ENCODE measurements at places on chromosomes 7 and 10.

DNA sequence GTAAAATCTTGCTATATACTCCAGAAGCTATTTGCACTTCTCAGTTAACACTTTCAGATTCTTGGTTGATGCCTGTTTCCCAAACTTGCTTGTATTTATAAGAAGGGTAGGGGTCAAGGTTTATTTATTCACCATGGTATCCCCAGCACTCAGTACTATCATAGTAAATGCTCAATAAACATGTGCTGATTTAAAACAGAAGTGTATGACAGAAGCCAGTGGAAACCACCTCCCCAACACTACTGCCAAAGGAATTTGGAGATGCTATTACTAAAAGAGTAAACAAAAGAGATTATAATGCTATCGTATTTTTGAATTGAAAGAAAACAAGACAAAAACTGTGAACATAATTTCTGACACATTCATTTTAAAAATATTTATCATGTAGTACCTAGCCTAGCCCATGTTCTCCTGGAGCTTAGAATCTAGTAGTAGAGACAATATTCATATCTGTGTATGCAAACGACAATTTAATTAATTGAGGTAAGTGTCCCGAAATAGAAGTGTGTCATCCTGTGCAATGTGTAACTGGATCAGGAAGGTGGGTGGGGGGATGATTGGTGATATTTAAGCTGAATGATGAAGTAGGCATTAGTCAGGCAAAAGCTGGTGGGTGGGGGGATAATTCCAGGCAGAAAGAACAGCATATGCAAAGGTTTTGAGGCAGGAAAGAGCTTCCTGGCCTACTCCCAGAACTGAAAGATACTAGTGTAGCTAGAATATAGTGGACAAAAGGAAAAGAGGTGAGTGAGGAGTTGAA, 77.5 kb downstream of the HGF start:
- no peak for DNase-seq

DNA sequence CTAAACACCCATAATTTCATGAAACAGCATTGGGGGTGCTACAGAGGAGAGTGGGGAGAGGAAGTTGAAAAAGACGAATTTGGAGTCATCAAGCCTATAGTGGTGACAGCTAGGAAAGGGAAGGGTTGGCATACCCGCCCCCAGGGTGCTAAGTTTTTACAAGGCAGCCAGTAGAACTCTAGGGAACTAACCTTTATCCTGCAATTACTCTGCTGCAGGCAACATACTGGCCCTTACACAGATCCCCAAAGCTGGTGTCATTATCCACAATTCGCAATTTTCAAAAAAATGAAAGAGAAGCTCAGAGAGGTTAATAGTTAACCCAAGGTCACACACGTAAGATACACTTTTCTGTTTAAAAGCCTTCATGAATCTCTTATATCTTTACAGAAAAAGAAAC, 14.2 kb upstream of the SLC35B4 start:
- no peak for DNase-seq

- DNase-seq = no peak
These were observed 124.0 kb upstream of the GPR22 start for GRCh38 chr7:107345898-107346297.

- no peak for DNase-seq
These were observed 10.4 kb downstream of the RAPGEF5 start for GRCh38 chr7:22346383-22347107.

- no peak for DNase-seq
These were observed 61.3 kb downstream of the XPNPEP1 start for GRCh38 chr10:109862041-109862440.

- no peak for DNase-seq
These were observed 2.2 kb downstream of the FAM53B start for GRCh38 chr10:124741922-124742412.

GRCh38 chr7:25384788-25385505, 156.7 kb upstream of the NPVF start:
- DNase-seq = no peak

GRCh38 chr7:135914346-135914745, 62.8 kb downstream of the MTPN start:
- no peak for DNase-seq

DNA sequence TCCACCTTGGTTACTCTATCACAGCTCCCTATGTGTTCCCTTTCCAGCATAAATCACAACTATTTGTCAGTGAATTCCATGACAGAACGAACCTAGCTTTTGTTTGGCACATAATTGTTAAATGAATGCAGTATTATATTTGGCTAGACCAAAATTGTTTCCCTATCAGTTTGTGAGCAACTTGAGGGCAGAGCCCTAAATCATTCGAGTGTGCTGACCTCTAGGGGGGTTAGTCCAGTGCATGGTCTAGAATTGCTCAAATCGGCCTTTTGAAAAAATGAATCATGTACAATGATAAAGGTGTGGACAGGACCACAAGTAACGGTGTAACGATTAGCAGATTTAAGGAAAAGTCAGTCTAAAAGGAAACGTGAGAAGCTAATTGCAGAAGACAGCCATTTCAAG, 475 bp upstream of the NRBF2 start:
- DNase-seq = no peak

- DNase-seq = no peak
These were observed 69.1 kb downstream of the SRPK2 start for GRCh38 chr7:105319578-105319977.

- DNase-seq = no peak
These were observed 18.4 kb downstream of the LRRC27 start for GRCh38 chr10:132350391-132350790.

DNA sequence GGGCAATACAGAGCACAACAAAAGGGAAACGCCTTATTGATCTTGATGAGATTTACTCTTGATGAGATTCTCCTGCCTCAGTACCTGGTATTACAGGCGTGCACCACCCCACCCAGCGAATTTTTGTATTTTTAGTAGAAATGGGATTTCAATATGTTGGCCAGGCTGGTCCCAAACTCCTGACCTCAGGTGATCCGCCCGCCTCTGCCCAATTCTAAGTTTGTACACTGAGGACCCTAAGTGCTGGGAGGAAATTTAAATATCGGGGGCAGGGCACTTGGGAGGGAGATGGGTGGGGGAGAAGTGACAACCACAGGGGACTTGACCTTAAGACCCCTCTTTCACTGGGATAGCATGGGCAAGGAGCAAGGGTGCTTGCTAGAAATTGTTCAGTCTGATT, 14.1 kb downstream of the HNRNPF start:
- DNase-seq = no peak

DNA sequence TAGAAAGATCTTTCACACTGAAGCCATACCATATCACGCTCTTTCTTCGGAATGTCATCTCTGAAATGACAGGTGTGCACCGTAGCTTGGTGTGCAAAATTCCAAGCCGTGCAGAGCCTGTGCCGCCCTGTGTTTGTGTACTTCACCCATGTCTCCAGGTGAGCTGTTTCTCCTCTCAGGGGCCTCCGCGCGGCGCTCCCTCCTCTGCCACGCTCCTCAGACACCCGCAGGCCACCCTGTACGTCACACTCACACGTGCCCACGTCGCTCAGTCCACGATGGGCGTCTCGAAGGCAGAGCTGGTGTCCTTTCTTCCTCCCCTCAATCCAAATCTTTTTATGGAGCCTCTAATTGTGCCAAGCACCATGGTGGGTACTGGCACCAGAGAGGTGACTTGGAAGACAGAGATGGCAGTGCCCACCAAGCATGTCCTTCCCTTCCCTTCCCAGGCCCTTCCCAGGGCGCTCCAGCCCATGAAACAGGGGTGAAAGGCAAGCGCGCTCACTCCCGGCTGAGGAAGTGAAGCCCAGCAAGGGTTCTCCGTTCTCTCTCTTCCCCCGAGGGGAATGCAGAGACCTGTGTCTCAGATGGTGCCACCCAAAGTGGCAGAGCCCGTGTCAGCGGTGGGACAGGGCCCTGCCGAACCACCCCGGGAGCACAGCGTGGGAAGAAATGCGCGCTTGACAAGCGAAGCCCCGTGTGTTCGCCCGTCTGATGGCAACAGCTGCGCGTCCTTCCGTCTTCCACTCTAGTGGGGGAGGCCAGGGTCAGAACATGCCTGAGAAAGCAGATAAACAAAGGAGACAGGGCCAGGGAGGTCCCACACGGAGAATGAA, 292.5 kb upstream of the SHH start:
- no peak for DNase-seq

- no peak for DNase-seq
These were observed 7.4 kb upstream of the MALRD1 start for GRCh38 chr10:19041171-19041570.

DNA sequence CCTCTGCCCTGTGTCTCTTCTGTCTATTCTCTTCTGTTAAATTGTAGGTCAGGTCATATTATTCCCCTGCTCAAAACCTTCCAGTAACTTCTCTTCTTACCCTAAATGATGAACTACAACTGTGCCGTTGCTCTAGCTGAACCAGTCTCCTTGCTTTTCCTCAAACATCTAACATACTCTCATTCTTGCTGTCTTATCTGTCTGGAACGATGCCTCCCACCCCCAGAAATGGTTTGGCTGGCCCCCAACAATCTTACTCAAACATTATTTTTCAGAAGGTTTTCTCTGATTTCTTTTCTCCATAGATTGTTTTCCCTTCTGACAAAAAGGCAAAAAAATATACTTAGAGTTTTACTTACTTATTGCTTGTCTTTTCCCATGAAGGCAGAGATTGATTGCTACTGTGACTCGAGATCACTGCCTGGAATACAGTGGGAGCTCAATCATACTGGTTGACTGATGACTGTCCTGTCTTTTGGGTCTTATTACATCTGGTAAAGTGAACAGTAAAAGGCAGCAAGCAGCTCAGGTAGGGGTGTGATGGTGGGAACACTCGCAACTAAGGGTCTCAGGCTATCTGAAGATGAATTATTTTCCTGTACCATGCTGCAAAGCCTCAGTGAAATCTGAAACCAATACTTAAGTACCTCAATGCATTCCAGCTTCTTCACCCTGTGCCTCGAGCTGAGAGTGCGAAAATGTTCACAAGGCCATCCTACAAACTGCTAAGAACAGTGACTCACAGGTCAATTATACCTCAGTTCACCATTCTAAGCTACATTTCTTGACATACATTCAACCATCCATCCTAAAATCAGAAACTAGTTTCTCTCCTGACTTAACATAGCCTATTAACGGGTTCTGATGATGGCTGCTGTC, 67.6 kb downstream of the DNMBP start:
- DNase-seq = no peak

DNA sequence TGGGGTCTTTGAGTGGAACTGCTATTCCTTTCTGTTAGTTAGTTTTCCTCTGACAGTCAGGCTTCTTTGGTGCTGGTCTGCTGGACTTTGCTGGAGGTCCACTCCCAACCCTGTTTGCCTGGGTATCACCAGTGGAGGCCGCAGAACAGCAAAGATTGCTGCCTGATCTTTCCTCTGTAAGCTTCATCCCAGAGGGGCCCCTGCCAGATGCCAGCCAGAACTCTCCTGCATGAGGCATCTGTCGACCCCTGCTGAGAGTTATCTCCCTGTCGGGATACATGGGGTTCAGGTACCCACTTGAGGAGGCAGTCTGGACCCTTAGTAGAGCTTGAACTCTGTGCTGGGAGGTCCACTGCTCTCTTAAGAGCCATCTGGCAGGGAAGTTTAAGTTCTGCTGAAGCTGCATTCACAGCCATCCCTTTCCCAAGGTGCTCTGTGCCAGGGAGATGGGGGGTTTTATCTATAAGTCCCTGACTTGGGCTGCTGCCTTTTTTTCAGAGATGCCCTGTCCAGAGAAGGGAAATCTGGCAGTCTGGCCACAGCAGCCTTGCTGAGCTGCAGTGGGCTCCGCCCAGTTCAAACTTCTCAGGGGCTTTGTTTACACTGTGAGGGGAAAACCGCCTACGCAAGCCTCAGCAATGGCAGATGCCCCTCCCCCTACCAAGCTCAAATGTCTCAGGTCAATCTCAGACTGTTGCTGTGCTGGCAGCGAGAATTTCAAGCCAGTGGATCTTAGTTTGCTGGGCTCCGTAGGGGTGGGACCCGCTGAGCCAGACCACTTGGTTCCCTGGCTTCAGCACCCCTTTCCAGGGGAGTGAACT, 89.7 kb upstream of the CDK6 start:
- DNase-seq = no peak

DNA sequence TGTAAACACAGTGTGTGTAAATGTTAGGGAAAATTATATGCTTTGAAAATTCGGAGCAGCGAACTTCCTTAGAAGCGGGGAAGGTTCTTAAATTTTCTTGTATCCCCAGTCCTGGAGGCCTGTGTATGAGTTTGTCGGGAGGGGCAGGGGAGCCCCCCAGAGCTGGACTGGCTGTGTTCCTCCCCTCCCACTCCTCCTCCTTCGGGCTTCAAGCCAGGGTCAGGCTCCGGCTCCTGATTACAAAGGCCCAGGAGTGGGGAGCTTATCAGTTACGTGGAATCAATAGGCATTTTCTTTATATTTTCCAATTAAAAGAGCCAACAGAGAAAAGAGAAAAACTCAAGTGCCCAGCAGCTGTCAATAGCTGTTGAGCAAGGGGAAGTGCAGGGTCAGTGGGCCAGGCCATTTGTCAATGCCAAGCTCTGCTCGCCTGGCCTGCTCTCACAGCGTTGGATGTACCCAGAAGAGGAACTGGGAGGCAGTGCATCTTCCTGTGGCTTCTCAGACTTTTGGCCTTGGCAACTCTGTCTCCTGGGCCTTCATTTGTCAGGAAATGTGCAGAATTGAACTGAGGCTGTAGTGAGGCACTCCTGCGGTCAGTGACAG, 156.9 kb upstream of the PCBD1 start:
- DNase-seq = no peak

DNA sequence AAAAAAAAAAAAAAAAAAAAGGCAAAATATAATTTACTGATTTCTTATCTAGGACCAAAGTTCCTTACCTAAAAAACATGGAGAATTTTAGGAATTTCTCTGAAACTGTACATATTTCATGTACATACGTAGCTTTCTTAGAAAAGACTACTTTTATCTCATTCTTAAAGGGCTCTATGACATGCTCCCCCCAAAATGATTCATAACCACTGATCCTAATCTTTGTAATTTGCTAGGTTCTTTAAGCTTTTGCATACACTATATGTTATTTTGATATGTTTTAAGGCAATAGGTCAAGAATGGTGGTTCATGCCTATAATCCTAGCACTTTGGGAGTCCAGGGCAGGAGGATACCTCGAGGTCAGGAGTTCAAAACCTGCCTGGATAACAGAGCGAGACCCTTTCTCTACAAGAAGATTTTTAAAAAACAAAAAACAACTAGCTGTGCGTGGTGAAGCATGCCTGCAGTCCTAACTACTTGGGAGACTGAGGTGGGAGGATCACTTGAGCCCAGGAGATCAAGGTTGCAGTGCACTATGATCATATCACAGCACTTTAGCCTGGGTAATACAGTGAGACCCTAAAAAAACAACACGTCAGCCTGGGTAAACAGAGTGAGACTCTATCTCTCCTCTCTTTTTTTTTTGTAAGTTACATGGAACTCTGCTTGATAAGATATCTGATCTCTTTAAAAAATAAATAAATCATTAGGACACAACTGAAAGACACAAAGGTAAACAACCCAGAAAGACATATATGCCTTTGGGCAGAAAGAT, 54.8 kb downstream of the ATAD1 start:
- DNase-seq = no peak

GRCh38 chr7:77619314-77619713, 76.9 kb upstream of the RSBN1L start:
- DNase-seq = no peak

DNA sequence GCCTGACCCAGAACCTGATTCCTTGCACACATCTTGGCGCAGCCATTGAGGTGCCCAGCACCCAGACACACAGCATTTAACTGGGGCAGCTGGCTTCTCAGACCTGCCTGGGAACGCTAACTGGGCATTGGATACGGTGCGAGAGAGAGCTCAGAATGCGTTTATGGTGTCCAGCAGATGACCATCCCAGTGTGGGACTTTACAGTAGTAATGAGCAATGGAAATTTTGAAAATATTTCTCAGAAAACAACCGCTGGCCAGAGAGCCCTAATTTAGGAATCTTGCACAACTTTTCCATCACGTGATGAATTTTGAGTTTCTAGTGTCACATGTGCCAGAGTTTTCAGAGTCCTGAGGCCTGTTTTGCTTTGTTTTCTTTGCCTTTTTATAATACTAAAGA, 78.2 kb upstream of the SEC61G start:
- no peak for DNase-seq
